ENCODE measurements at places on chromosomes 5 and 9.

DNA sequence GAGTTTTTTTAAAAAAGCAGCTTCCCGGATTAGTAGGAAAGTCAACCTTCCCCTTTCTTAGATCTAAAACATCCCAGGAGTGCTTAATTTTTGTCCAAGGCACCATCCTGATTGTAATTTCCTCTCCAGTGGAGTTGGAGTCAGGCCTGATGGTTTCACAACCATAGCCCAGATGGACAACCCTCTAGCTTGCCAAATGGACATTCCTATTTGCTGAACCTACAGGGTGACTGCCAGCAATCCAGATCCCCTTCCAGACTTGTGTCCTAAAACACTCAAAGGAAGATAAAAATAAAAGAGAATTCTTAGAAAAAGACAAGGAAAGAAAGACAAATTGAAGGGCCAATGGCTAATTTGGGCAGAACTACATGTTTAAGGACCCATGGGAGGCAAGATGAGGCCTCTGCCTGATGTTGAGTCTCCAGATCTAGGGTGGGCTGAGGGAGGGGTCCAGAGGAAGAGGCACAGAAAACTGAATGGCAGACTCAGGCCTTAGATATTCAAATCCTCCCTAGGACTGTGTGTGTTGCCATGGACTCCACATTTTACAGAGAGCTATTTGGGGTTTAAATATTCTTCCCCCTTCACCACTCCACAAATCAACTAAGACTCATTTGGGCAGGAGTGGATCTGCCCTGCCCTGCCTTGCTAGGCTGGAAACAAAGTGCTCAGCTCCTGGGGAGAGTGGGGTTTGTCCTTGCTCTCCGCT, 38.5 kb upstream of the SLC44A1 start:
- no peak for DNase-seq

GRCh38 chr9:137771580-137771979, 106.0 kb upstream of the CACNA1B start:
- no peak for DNase-seq

DNA sequence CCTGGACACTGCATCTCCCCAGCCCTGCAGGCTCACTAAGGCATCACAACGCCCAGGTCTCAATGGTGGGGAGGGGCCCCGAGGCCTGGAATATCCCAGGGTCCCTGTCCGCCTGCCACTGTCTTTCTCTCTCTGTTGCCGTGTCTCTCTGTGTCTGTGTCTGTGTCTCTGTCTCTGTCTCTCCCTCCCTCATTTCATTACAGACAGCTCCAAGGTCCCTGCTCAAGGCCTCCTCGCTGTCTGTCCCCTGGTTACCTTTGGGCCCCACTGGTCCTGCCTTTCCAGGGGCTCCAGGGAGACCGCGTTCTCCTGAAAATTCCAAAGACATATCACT, 3.2 kb downstream of the FCN1 start:
- no peak for DNase-seq

DNA sequence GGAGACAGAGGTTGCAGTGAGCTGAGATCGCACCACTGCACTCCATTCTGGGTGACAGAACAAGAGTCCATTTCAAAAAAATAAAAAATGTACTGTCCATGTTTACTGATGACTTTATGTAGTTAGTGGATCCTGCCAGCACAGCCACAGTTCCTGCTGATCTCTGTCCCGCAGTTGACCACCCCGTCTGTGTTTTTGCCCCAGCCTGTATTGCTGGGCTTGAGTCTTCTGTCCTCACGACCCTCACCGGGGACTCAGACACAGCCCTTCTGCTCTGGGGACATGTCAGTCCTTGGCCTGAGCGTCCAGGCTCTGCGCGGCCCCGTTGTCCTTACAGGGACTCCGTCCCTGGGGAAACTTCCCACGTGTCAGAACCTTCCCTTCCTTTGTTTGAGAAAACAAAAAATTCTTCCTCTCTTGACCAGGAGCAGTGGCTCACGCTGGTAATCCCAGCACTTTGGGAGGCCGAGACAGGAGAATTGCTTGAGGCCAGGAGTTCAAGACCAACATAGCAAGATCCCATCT, 14.5 kb downstream of the SURF6 start:
- DNase-seq: no peak

GRCh38 chr9:129576546-129577543, 44.1 kb downstream of the C9orf50 start:
- DNase-seq: no peak

DNA sequence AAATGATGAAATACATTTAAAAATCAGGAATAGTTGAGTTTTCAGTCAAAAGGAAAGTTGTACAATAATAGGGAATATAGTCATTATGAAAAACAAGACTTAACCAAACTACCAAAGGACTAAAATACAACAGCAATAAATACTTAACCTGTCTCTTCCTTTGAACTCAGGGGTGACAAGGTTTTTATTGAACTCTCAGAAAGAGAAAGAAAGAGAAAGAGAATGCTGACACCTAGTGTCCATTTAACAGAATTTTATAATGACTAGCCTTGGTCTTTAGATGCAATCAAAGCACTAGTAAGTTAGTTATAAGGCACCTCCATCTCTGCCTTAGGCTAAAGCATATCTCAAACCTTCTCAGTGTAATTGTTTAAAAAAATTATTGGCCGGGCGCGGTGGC, 47.5 kb downstream of the UIMC1 start:
- no peak for DNase-seq

DNA sequence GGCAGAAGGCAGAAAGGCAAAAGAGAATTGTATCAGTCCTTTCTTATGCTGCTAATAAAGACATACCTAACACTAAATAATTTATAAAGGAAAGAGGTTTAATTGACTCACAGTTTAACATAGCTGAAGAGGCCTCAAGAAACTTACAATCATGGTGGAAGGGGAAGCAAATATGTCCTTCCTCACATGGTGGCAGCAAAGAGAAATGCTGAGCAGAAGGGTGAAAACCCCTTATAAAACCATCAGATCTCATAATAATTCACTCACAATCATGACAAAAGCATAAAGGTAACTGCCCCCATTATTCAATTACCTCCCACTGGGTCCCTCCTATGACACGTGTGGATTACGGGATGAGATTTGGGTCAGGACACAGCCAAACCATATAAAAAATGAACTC, 312.5 kb upstream of the PTGER4 start:
- DNase-seq: no peak

All from activated CD4-positive, alpha-beta memory T cell treated with anti-CD3 and anti-CD28 coated beads, Interleukin-2, amount 10 ng/mL, durations not matched to agents 7 days and 5 days (primary cell).